ENCODE measurements at places on chromosomes 2 and 18.

DNA sequence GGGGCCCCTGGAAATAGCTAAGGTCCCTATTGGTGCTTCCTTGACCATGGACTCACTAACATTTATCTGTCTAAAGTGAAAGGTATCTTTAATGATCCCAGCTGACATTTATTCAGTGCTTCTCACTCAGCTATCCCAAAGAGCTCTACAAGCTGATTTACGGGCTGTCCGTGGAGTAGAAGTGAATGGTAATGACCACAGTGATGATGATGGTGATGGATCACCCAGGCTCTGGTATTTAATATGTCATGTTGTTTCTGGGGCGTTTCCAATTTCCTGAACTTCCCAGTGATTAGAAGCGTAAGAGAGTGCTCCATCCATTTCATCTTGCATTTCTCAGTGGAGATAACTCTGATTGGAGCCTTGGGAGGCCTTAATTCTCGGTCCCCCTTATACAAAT is 304.3 kb downstream of the HRH4 start:
- no peak for DNase-seq

DNA sequence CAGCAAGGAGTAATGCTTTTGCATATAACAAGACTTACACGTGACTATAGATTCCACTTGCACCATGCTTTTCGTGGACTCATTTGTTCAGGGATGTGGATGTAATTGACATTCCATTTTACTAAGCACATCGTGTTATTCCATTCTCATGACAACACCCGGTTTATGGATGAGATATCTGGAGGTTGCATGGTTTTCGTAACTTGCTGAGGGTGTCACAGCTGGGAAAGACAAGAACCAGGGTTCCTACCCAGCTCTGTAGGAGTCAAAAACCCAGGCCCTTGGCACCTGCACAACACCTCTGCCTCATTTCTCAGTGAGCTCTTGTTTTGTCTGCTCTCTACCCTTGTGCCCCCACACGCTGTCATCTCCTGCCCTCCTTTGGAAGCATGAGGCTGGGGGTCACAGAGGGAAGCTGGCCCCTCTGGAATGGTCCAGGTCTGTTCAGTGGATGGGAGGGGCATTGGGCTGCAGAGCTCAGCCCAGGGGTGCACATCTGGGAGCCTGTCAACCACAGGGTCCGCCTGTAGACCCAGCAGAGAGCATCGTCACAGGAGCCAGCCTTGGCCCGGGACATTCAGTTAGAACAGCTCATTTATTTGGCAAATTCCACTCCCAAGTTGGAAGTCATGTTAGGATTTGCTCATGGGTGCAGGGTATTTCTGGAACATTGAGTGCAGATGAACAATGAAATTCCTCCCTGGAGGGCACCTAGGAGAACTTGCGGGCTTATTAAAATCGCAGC is 120.1 kb upstream of the TWIST2 start:
- DNase-seq: no peak

GRCh38 chr2:98524168-98524567 is 79.5 kb downstream of the INPP4A start:
- no peak for DNase-seq

GRCh38 chr2:229456091-229456490 is 185.0 kb upstream of the PID1 start:
- DNase-seq: no peak

GRCh38 chr2:62785216-62785615 is 79.7 kb downstream of the EHBP1 start:
- no peak for DNase-seq

DNA sequence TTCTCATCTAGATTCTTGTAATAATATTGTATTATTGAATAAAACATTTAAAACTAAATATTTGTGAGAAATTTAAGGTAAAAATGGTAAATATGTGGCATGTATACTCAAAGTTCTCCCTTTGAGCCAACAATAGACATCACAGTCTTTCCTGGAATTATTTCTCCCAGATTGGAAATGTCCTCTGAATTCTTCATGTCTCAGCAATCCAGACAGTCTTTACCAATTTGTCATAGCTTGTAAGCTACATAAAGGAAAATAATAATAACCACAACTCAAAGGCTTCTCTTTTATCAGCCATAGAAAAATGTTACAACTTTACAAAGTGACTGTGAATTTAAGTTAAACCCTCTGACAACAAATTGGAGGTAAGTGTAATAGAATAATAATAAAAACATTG is 784.9 kb downstream of the EPHA4 start:
- DNase-seq: no peak

DNA sequence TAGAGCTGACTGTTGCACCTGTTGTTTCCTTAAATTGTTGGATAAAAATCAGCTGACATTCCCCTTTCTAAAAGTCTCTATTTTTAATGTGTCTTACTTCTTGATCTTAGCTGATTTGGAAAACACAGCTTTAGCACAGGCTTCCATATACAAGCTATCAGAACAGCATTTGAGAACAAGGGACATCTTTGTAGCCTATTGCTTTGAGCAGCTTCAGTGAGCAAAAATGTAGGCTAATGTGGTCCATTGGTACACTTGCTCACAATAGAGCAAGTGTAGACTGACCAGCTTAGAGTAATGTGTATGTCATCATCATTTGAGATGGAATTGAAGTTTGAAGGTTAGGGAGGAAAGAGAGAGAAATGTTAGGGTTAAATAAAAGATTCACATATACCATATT is 7.0 kb downstream of the INPP1 start:
- no peak for DNase-seq

DNA sequence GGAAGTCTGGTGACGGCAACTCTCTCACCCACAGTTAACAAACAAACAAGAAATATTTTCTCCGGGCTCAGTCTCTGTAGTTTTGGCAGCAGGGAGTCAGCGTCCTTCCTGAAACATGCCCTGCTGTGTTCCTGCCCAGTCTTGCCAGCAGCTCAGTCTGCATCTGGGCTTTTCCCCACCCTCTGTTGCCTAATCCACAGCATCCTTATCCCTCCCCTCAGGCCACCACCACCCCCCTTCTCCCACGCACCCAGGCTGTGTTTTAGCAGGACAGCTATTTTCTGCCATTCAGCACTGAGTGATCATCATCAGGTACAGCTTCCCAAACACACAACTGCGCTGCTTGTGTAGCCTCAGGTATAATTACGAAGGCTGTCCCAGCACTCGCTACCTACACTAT is 168.2 kb downstream of the DPP10 start:
- no peak for DNase-seq

DNA sequence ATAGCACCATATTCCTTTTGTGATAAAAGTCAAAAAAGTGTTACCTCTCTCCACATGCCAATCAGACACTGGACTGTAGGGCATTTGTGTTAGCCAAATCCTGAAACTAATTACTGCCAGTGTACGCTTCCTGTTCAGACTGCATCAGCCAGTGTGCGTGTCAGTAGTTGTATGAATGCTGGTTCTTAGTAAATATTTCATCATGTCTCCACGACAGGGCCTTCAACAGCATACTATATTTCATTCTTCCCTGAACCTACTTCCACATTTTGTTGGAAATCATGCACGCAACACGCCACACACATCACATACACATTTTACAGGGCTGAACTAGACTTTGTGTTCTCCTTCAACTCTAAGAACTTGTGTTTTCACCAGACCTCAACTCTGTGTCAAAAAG is 77.5 kb downstream of the EPB41L3 start:
- no peak for DNase-seq

- no peak for DNase-seq
Measured at GRCh38 chr2:70806620-70807019, 13.8 kb downstream of the CLEC4F start.
